ENCODE measurements at places on chromosomes 3 and 15. TPM values are rescaled to one million over a fixed set of nuclear protein-coding genes. Genes with fewer than 3 reads are reported as not detected.

DNA sequence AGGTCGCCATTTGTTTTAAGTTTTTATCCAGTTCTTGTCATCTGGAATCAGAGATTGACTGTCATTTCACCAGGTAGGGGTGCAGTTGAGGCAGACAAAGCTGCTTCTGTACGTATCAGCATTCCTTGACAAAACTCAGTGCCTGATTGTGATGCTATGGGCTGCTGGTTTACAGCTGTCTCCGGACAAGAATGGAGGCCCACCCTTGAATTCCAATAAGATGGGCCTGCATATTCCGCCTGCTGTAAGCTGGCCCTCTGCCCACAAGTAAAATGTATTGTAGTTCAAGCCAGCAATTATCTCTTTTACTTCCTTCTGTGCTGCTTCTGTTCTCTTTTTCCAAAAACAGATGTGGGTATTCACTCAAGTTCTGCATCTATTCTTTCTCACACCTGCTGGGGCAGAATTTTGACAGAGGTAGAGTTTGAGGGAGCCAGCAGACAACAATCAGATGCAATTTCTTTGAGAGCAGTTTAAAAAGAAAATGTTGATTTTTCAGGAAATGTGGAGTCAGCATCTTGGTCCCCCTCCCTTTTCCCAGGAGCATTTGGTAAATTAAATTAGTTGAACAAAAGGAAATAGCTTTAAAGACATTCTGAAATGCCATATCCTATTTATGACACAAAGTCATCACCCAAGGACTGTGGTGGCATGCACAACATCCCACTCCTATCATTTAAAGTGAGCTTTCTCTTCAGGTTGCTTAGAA, 53.5 kb downstream of the IQCH start:
- DNase-seq: no peak

Gene RLBP1
- polyA plus RNA-seq: not detected

Gene SCN11A
- not detected for polyA plus RNA-seq

- DNase-seq: no peak
Observed at GRCh38 chr15:79064496-79064895, 26.1 kb downstream of the RASGRF1 start.

GRCh38 chr3:42159147-42159546, 68.0 kb downstream of the TRAK1 start:
- DNase-seq: no peak

Gene OCA2
- polyA plus RNA-seq: not detected

DNA sequence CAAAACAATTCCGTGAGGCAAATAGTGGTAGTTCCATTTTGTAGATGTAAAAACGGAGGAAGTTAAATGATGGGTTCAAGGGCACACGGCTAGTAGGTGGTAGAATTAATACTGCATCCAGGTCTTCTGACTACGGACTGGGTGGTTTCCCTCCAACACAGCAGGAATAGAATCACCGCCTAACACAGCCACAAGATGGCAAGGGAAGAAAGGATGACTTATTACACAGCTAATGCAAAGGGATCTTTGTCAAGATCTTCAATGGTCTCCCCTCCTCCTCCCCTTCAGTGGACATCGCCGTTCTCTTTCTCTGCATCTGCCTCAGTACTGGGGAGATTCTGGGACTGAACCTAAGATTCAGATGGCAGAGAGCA, 524 bp upstream of the TOPBP1 start:
- DNase-seq: no peak

Gene SKOR1
- 0.09 TPM for polyA plus RNA-seq

Gene ANKRD63
- not detected for polyA plus RNA-seq

DNA sequence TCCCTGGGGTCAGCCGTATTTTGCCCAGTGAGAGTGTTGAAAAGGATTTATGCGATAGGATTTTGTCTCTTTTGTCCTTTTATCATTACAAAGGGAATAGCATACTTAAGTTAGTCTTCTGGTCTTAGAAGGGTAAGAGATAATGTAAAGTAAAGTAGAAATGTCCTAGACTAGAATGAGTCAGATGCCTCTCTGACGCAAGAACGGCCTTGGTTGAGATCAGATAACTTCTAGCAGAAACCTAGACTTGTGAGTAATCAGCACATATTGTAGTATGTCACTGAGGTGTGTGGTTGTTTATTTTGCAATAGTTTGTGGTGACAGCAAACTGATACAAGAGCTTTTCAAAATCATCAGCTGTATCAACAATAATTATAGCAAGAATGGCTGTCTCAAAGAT, 866.1 kb downstream of the NSUN3 start:
- no peak for DNase-seq

GRCh38 chr3:15819576-15819975, 21.8 kb upstream of the ANKRD28 start:
- DNase-seq: no peak

Gene SKIL
- polyA plus RNA-seq: 4.4 TPM

GRCh38 chr3:44885618-44886017, 11.2 kb downstream of the TGM4 start:
- no peak for DNase-seq

DNA sequence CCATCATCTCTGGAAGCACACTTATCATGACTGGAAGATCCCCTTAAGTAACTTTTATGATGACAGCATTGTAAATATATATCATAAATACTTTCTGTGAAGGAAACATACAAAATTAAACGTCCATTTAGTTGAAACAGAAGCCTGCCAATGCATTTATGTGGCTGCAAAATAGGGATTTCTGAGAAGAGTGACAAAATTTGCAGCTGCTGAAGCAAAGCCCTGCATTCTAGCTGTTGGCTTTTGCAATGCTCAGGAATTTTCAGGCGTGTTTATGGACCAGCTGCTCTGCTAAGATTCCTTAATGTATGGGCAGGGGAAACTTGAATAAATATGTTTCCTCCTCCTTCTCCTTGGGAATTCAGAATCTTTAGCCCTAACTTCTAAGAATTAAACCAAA, 137.3 kb downstream of the CACNA2D3 start:
- no peak for DNase-seq

GRCh38 chr3:176328198-176328597, 869.1 kb downstream of the TBL1XR1 start:
- DNase-seq: no peak

Gene NAALADL2
- not detected for polyA plus RNA-seq

DNA sequence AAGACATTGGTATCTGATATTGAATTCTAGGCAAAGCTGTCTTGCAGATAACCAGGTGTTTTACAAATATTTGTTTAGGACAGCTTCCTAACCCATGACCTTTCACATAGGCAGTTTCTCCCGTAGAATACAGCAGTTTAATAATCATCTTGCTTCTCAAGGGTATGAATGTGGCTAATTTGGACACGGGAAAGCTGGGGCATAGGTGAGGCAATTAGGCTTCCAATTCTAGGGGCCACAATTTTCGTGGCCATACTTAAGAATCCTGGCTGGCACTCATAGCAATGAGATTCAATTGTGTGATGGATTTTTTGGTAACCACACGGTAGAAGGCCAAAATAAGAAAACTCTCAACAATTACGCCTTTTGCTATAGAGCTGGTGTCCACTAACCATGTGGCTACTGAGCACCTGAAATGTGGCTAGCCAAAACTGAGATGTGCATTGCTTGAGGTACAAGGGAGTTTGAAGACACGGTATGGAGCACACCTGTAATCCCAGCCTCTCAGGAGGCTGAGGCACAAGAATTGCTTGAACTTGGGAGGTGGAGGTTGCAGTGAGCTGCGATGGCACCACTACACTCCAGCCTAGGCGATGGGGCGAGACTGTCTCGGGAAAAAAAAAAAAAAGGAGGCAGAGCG, 34.4 kb downstream of the TFRC start:
- DNase-seq: no peak

GRCh38 chr3:127606981-127607595, 8.9 kb downstream of the MCM2 start:
- no peak for DNase-seq

Gene SLC2A2
- not detected for polyA plus RNA-seq

GRCh38 chr3:64158334-64158733, 66.9 kb downstream of the PRICKLE2 start:
- DNase-seq: no peak

Gene VEPH1
- polyA plus RNA-seq: not detected

Gene MUC13
- polyA plus RNA-seq: not detected

- no peak for DNase-seq
Observed at GRCh38 chr3:126945171-126945721, 37.7 kb upstream of the PLXNA1 start.

DNA sequence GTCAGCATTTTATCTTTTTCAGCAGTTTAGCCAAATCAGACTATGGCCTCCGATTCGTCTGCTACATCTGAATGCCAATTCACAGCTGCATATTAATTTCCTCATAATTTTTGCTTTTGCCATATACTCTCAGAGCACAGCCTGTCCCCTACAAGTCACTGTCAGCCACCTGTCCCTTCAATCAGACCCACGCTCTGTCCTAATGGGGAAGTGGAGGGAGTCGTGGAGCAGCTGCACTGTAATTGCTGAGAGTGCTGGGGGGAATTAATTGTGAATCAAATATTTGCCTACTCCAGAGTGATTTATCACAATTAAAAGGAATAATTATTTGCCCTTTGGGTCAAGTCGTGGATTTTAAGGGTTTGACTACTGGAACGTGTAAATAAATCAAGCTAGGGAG, 75.5 kb downstream of the EBLN2 start:
- no peak for DNase-seq

DNA sequence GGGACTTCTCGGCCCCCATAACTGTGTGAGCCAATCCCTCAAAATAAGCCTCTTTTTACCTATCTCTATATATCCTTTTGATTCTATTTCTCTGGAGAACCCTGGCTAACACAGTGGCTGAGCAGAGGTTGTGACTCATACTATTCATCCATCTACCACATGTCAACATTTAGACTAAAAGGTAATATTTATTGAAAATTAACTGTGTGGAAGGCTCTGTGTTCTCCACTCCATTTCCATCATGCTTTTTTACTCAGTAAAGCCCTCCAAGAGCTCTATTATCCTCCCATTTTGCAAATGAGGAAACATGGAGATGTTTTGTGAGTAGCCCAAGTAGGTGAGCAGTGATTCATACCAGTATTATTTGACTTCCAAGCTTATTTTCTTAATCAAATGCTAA, 217.9 kb upstream of the DCBLD2 start:
- no peak for DNase-seq

GRCh38 chr3:52262447-52262846, 16.0 kb downstream of the WDR82 start:
- no peak for DNase-seq

DNA sequence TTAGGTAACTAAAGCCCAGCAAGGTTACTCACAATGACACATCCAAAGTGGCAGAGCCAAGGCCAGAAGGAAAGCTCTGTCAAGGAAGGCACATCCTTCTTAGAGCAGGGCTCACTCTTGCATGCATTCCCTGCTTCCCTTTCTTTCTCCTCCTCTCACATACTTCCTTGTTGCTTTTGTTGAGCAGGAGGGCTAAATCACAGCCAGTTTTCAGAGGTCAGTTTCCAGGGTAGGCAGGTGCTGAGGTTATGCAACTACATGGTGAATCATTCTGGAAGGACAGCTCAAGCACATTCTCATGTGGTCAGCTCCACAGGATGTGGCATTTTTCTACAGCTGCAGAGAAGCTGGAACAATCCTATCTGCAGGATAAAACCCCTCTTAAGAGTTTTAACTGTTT, 275.6 kb downstream of the ZNF621 start:
- DNase-seq: no peak

GRCh38 chr15:99098991-99099390, 5.9 kb upstream of the SYNM start:
- no peak for DNase-seq

DNA sequence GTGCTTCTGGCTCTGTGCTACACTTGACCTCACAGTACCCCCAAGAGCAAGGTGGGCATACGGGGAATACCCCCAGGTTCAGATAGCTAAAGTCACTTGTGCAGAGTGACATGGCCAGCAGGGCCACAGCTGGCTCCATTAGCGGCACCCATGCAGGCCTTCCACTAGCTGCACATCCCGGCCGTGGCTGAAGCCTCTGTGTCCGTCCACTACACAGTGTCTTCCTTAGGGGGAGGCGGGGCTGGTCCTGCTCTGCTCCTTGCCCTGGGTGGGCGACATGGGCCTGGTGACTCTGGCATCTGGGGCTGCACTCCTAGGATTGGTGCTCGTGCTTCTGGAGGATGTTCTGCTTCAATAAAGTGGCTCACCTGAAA, 169.1 kb upstream of the IQSEC1 start:
- no peak for DNase-seq

Gene INO80
- 1.5 TPM for polyA plus RNA-seq

- DNase-seq: peak; percentile 23
Observed at GRCh38 chr3:138950006-138950644, 3.1 kb downstream of the FOXL2NB start.

DNA sequence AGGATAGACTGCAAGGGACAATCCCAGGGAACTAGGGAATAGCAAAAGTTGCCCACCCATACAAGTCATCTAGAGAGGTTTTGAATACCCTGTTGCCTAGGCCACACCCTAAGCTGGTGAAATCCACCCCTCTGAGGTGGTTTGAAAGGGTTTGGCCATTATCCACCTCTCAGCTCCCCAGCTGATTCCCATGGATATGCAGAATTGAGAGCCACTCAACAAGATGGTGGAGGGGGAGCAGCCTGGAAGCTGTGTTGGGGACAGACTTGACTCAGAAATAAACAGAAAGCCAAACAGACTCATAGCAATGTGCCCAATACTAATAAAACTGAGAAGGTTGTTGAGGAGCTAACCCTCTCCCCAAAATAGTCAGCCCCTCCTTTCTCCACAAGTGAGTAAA, 10.9 kb downstream of the PRR20G start:
- DNase-seq: no peak

DNA sequence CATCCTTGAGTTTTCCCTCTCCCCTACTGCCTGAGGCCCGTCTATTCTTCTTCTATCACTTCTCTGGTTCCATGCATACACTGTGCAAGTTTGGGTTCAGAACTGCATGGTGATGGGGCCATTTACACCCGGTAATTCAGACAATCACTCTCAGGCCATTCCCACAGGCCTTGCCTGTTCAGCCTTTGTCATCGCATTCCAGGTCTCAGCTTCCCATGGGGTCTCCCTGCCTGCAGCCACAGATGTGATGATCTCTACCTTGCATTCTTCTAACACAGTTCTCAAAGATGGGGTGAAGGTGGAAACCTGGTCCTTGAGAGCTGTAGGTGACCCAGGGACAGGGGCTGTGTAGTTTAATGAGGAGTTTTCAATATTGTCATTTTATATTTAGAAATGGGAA, 209.2 kb upstream of the TOPAZ1 start:
- DNase-seq: no peak

Gene FAM81A
- not detected for polyA plus RNA-seq

- DNase-seq: no peak
Observed at GRCh38 chr3:37530047-37530697, 331.5 kb upstream of the CTDSPL start.

Gene GREM1
- polyA plus RNA-seq: not detected

DNA sequence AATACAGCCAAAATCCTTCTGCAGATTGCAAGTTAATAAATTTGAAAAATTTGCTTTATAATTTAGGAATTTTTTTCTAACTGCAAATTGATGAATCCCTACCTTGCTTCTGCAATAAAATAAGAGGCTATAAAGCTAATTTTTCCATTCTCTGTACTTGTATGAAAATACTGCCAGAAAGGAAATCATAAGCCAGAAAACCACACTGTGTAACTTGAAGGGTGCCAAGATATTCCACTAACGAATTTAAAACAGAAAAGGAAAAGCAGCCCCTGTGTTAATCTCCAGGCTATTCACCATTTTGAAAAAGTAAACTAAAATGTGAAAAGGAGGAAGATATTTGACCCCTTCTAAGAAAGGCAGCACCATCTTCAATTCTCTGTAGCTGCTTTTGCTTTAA, 557.9 kb upstream of the ZNF385D start:
- DNase-seq: no peak
